ENCODE measurements at places on chromosomes 7 and 10.

- ATAC-seq = no peak
Observed at GRCh38 chr7:117172283-117172682, 150.6 kb downstream of the WNT2 start.

GRCh38 chr10:76236356-76236755 lies 804.9 kb downstream of the LRMDA start:
- ATAC-seq = no peak

GRCh38 chr7:116356979-116357378 lies 142.6 kb upstream of the CAV2 start:
- no peak for ATAC-seq

DNA sequence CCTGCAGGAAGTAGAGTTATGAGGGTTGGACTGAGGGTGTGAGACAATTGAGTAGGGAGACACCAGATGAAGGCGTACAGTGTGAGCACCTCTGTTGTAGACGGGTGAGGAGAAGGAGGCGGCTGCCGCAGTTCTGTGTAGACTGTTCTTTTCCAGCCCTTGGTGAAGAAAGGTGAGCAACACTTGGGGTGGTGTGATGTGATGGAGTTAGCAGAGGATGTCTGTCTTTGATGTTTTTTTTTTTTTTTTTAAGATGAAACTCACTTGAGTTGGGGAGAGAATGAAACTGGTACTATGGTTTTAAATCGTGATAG lies 42.8 kb upstream of the RNF216 start:
- ATAC-seq = peak; percentile 61

DNA sequence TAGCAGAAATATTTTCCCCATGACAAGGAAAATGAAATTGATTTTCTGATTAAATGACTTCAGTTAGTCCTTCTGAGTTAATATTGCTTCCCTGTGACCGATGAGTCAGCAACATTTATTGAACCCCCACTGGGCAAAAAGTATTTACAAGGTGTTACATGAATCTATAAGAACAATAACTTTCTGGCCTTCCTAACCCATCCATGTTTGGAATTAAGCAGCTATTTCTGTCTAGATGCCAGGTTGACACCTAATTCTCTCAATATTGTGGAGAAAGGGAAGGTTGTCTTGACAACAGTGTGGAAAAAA lies 112.9 kb upstream of the JAZF1 start:
- no peak for ATAC-seq

DNA sequence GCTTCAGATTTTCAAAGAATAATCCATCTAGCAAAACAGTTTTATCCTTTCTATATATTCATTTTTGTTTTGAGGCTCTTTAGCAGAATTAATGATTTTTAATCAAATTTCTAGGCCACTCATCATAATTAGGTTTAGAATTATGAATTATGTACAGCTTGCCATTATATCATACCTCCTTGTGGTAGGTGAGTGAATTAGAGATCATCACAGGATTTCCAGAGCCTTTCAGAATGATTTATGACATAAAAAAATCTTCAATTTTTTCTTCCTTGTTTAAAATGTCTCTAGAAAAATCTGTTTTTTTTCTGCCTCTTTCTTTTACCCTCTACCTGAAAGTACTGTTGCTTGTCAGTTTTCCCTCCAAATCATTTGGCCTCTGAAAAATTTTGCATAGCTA lies 433.3 kb downstream of the LRMDA start:
- no peak for ATAC-seq

- no peak for ATAC-seq
Observed at GRCh38 chr10:122882766-122883165, 3.4 kb upstream of the FAM24B start.

GRCh38 chr10:117346574-117346973 lies 28.7 kb downstream of the PDZD8 start:
- no peak for ATAC-seq

DNA sequence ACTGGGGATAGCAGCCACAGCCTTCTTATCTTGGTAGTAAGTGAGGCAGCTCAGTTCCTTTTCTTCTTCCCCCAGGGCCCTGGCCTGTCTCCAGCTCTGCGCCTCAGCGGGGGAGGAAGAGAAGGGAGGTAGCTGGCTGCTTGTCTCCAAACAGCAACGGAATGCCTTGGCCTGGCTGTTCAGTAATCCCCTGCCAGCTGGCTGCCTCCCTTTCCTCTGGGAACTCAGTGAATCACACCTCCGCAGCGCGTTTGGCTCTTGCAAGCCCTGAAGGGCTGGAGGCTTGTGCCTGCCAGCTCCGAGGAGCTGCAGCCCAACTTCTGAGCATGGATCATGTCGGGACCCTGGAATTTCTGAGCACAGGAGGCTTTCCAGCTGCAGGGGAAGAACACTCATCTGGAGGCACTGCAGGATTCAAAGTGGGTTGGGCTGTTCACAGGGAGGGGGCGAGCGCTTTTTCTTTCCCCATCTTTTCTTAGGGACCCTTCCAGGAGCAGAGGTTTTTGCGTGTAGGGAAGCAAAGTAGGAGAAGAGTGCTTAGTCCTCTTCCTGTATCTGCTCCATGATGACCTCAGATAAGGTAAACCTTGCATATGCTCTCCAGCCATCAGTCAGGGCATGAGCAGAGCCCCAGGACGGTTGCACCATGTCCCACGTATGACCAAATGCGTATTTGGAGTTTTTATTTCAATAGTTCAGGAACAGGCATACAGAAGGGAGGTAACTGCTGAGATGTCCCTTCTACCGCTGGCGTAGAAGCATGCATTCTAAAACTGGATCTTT lies 253.2 kb upstream of the INHBA start:
- no peak for ATAC-seq

- ATAC-seq = no peak
Observed at GRCh38 chr10:106513352-106513771, 651.1 kb downstream of the SORCS1 start.

- peak; percentile 24 for ATAC-seq
Observed at GRCh38 chr10:31875608-31876007, 53.0 kb downstream of the ARHGAP12 start.

GRCh38 chr10:118471863-118472262 lies 123.6 kb downstream of the PRLHR start:
- no peak for ATAC-seq

DNA sequence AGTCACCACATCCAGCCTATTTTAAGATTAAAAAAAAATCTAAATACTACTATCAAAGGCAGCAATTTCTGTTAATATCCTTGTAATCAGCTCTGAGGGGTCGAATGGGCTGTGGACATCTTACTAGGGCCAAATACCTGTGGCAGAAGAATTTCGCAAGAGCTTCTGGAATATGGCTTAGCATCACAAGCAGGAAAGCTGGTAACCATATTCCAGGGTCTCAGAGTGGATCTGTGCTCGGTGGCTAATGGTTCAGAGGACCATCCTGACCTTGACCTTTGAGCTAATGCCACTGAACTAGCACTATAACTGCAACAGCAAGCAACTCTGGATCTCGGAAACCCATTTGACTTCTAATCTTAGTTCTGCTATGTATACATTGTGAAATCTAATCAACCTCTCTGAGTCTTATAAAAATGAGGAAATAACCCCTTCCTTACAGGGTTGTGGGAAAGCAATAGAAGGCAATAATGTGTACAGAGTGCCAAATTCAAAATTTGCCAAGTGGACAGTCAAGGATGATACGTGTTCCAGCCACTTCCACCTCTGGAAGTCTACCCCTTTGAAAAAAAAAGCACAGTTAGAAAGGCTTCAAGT lies 65.5 kb downstream of the CYP26A1 start:
- no peak for ATAC-seq

GRCh38 chr7:67690700-67691099 lies 694.1 kb downstream of the TYW1 start:
- ATAC-seq = no peak
